ENCODE measurements at places on chromosomes 7 and 10. TPM values are rescaled to one million over a fixed set of nuclear protein-coding genes. Genes with fewer than 3 reads are reported as not detected.

Gene FAM25C
- total RNA-seq: not detected

Gene SLC25A40
- total RNA-seq: 29.2 TPM

Gene ARHGEF5
- total RNA-seq: 39.5 TPM

Gene CPN1
- not detected for total RNA-seq

Gene RET
- 0.68 TPM for total RNA-seq

Gene HECW1
- total RNA-seq: 0.06 TPM

Gene VWA2
- total RNA-seq: 10.6 TPM

DNA sequence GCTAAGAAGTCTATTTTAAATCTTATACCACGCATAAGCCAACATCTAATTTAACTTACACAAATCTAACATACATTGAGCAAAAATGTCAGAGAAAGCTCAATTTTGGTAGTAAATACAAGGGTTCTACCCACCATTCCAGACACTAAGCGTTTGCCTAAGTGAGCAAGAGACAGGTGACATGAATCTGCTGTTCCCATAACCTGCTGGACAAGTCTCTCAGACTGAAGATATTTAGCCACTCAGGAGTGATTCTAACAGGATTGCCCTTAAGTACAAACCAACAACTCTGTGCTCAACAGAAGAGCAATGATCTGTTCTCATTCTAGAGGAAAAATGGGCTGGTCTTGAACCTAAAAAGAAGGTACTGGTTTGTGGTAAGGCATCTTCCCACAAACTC lies 18.8 kb downstream of the EZH2 start:
- H3K36me3 ChIP-seq: no peaks in the 10 kb centered on the region
- no peak for DNase-seq
- no peak overlapping the region for H3K27ac ChIP-seq
- no peaks in the 10 kb centered on the region for H3K4me1 ChIP-seq

DNA sequence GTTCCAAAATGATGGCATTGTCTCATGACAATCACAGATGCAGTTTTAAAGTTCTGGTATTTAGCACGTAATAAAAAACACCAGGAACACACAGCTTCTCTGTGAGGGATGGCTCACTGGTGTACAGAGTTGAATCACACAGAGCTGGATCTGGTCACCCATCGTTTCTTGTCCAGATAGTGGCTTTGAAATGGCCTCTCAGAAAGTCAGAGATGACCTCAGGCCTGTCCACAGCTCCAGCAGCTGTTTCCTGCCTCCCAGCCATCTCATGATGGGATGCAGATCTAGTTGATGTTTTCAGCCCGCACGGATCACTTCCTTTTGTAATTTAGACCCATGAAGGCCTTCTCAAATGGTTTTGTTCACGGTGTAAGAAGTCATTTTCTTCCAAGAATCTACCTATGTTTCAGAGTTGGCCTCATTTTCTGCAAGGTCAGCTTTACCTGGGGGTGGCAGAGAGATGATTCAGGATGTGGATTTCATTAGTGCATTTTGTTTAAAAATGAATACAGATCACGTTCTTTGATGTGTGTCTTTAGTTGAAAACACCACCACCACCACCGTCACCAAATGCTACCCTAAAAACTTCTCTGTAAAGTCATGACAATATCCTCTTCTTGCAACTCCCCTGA lies 166.2 kb downstream of the SNX10 start:
- no peaks in the 10 kb centered on the region for H3K4me1 ChIP-seq
- no peak for DNase-seq
- no peak overlapping the region for H3K4me3 ChIP-seq
- no peaks in the 10 kb centered on the region for H3K27me3 ChIP-seq

DNA sequence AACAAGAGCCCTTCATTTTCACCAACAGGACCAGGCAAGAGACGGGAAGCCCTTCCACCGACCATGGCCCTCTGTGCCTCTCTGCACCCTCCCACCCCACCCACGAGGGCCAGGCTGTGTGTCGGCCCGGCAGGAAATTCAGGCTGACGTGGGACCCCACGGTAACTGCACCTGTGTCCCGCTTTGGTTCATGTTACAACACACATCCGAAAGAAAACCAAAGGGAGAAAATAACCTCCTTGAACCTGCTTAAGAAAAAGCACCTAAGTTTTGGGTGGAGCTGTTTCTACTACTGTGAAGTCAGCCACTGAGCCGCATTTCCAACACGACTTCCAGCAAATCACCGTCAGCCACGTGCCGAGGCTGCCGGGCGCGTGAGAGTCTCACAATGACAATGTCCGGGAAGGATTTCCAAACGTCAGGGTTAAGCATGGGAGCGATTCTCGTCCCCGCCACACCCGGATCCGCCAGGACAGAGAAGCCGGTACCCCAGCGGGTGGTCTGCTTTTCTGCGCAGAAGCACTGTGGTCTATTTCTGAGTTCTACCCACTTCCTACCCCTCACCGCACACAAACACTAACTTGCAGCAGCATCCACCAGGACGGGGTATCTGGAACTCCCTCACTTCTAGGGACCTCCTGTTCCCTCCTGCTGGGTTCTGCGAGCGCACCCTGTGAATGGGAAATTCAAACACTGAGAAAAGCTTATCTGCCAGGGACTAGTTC lies 36.6 kb downstream of the AMZ1 start:
- DNase-seq: no peak
- H3K36me3 ChIP-seq: peaks cover 25% of the 10 kb centered on the region
- peaks cover 20% of the 10 kb centered on the region for H3K4me1 ChIP-seq
- H3K27me3 ChIP-seq: no peaks in the 10 kb centered on the region
- no peak overlapping the region for H3K27ac ChIP-seq

DNA sequence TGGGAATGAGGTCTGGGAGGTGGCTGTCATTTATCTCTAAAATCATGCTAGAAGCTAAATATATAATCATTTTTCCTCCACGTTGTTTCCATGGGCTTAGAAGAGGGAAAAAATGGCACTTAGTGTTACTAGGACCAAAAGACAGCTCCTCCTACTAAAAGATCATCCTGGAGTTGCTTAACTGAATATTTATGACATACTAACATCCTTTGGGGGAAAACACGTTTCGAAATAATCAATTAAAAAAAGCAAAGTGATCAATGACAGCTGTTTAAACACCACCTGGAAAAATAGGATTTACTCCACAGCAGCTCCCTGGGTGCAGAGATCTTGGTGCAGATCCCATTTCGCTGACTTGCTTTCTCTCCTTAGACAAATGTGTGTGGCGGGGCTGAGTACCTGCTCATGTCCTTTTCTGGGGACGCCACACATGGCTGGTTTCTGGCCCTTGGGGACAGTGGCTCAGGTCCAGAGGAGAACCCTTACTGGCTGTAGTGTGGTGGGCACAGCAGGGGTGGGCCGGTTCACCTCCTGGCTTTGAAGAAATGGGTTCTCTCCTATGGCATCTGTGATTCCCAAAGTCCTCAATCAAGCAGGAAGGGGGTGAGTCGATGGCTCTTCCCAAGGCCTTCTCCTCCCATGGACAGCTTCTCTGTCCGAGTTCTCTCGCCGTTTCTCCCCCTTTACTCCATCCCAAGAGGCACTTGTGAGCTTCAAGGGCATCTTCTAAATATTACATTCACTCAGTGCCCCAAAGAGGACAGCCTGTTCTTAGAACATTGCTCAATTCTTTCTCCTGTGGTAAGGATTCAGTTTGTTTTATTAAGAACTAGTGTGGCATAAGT lies 156.4 kb upstream of the KLF14 start:
- H3K4me1 ChIP-seq: peaks cover 89% of the 10 kb centered on the region
- H3K4me3 ChIP-seq: no peak overlapping the region
- H3K27me3 ChIP-seq: no peaks in the 10 kb centered on the region
- H3K36me3 ChIP-seq: peaks cover 62% of the 10 kb centered on the region
- peak overlapping the region; percentile 88 for H3K27ac ChIP-seq

DNA sequence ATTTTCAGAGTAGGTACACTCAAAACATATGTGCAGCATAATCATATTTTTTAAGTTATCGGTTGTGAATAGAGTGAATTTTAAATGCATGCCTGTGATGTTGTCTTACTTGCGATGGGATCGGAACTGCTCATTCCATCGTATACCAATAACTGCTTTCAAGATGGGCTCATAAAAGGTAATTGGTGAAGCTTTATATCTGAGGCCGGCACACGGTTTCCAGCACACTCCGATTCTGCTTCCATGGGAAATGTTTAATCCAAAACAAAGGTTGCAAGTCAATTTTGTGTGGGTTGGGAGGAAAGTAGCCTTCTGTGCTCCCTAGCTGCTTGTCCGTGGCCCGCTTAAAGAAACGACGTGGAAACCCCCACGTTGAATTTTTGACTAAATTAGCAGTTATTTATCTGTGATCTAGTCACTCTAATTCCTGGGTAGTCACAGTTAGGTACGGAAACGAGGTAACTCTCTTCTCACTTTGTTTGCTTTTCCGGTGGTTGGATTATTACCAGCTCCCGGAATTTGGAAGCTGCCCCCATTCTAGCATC lies 10.1 kb upstream of the CELF2 start:
- H3K4me3 ChIP-seq: no peak overlapping the region
- no peak for DNase-seq
- peaks cover under 1% of the 10 kb centered on the region for H3K4me1 ChIP-seq
- no peak overlapping the region for H3K27ac ChIP-seq
- no peaks in the 10 kb centered on the region for H3K36me3 ChIP-seq

GRCh38 chr7:106895246-106895864 lies 30.3 kb downstream of the PIK3CG start:
- no peaks in the 10 kb centered on the region for H3K27me3 ChIP-seq
- H3K36me3 ChIP-seq: no peaks in the 10 kb centered on the region
- no peaks in the 10 kb centered on the region for H3K4me1 ChIP-seq
- H3K27ac ChIP-seq: no peak overlapping the region
- no peak overlapping the region for H3K4me3 ChIP-seq
- DNase-seq: no peak

DNA sequence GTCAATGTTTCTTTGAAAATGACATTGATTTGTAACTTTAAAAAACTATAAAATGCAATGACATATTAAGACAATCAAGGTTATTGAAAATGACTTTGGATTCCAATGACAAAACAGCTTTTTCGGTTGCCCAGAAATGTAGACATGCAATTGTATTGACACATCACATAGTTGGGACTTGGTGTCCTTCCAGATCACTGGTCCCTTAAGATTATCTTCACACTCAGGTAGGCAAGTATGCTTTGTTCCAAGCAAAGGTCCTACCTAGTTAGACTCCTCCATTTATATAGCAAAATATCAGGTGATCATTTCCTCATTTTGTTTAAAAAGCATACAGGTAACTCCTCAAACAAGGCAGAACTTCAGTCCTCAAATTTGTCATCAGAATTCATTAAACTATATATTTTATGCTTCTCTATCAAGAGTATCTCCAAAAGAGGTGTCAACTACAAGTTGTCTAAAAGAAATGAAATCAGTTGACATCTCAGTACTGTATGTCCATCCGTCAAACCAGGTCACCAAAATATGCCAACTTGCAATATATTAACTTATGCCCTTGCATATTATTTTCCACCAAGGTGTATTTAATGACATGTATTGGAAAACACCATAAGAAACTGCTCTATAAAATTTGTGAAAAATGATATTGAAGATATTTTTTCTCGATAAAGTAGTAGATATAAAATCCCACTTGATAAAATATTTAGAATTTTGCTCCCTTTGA lies 64.6 kb downstream of the TSPAN12 start:
- no peak for DNase-seq
- no peak overlapping the region for H3K4me3 ChIP-seq
- H3K4me1 ChIP-seq: no peaks in the 10 kb centered on the region
- no peaks in the 10 kb centered on the region for H3K36me3 ChIP-seq

DNA sequence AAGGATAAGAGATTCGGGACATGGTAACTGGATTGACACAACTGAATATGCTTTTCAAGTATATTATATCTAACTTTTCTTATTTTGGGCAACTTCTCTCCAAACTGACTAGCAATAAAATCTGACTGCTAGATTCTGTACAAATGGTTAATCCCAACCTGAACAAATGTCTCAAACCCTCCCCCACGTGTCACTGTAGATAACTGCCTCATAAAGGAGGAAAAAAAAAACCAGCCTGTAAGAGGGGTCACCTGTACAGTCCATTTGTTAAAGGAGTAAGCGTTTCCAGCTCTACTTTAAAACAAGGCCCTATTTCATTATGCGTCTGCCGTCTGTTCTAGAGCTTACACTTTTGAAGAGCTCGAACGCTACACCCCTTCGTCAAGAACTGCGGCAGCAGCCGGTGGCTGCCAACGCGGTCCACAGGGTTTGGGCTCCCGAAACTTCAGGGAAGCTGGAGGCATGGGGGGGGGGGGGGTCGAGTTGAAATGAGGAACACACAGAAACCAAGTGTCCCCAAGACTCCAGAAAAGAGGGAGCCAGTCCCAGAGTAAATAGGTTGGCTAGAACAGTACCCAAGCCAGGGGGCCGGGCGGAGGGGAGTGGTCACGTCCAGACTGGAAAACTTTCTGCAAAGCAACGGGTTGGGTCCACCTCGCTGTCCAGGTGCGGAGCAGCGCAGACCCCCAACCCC lies 492 bp downstream of the COG5 start:
- no peaks in the 10 kb centered on the region for H3K27me3 ChIP-seq
- peak overlapping the region; percentile 88 for H3K4me3 ChIP-seq
- peak overlapping the region; percentile 97 for H3K27ac ChIP-seq
- no peaks in the 10 kb centered on the region for H3K36me3 ChIP-seq

- no peaks in the 10 kb centered on the region for H3K27me3 ChIP-seq
- no peak for DNase-seq
- no peak overlapping the region for H3K4me3 ChIP-seq
- no peaks in the 10 kb centered on the region for H3K36me3 ChIP-seq
- H3K27ac ChIP-seq: no peak overlapping the region
- H3K4me1 ChIP-seq: no peaks in the 10 kb centered on the region
Measured at GRCh38 chr10:114795039-114795438, 26.5 kb upstream of the FHIP2A start.

DNA sequence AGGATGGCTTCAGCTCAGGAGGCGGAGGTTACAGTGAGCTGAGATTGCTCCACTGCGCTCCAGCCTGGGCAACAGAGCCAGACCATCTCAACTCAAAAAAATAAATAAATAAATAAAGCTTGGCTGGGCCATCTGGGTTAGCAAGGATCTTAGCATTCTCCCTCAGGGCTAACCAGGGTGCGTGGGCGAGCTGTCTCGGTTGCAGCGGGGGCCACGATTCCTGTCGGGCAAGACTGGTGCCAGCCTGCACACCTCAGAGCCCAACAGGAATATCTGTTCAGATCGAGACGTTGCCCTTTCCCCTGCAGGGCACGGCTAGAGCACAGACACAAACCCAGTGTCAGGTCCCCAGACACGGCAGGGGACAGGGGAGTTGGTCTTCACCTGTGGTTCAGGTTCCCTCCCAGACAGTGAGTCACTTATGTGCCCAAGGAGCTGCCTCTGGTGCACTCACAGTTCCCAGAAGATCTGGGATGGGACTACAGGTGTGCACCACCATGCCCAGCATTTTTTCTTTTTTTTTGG lies 75.5 kb upstream of the GTF2I start:
- no peak overlapping the region for H3K27ac ChIP-seq
- peaks cover 15% of the 10 kb centered on the region for H3K4me1 ChIP-seq
- DNase-seq: no peak
- no peaks in the 10 kb centered on the region for H3K36me3 ChIP-seq
- no peak overlapping the region for H3K4me3 ChIP-seq

- no peak overlapping the region for H3K4me3 ChIP-seq
Measured at GRCh38 chr10:69899727-69900595, 98.3 kb downstream of the COL13A1 start.

GRCh38 chr7:64888561-64888900 lies 14.5 kb upstream of the ZNF273 start:
- no peak overlapping the region for H3K27ac ChIP-seq
- H3K27me3 ChIP-seq: peaks cover 5% of the 10 kb centered on the region
- H3K4me1 ChIP-seq: peaks cover 20% of the 10 kb centered on the region
- H3K36me3 ChIP-seq: no peaks in the 10 kb centered on the region
- DNase-seq: no peak
- H3K4me3 ChIP-seq: peak overlapping the region; percentile 60

Measured in lower lobe of right lung (tissue), 2 donors.